ENCODE measurements at places on chromosomes 12 and 14.

- peak; percentile 76 for DNase-seq
Observed at GRCh38 chr14:39426605-39427004, 5.6 kb downstream of the FBXO33 start.

GRCh38 chr12:107058190-107058589, 35.2 kb downstream of the CRY1 start:
- no peak for DNase-seq

GRCh38 chr14:51636109-51636508, 15.6 kb upstream of the FRMD6 start:
- DNase-seq, result no peak

DNA sequence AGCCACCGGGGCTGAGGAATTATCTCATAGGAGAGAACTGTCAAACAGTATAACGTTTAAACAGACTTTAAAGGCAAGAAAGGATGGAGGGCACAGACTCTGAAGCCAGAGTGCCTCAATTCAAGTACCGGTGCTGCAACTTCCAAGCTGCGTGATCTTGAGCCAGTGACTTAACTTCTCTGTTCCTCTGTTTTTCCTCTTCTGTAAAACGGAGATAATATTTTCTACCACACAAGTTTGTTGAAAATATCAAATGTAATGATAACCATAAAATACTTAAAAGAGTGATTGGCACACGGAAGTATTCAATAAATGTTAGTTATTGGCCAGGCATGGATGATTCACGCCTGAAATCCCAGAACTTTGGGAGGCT, 18.2 kb downstream of the BATF start:
- no peak for DNase-seq

GRCh38 chr12:79020106-79020505, 155.5 kb downstream of the SYT1 start:
- DNase-seq, result peak; percentile 16

DNA sequence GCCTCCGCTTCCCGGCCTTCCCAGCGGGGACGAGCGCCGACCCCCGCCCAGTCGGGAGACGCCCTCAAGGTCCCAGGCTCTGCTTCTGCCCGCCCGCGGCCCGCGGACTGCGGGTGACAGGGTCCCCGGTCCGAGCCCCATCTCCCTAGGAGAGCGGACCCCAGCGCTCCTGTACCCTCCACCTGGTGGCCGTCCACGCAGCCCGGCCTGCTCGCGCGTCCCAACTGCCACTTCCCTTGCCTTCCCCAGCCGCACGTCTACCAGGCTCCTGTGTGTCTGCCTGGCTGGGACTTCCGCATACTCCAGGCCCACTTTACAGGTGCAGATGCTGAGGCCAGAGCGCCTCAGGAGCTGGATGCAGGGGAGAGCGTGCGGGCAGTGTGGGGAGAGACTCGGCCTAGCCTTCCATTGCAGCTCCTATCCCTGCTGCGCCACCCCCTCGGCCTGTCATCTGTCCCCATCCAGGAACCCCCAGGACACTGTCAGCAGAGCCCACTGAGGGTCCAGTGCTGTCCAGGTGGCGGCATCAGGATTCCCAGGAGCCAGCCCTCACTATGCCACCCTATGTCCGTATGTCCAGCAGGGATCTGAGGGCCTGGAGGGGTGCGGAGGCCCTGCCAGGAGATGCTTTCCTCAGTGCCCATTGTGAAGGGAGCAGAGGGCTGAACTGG, 8.0 kb upstream of the ANKRD9 start:
- DNase-seq, result no peak

GRCh38 chr12:41905073-41905758, 239.5 kb downstream of the GXYLT1 start:
- DNase-seq, result peak; percentile 26

DNA sequence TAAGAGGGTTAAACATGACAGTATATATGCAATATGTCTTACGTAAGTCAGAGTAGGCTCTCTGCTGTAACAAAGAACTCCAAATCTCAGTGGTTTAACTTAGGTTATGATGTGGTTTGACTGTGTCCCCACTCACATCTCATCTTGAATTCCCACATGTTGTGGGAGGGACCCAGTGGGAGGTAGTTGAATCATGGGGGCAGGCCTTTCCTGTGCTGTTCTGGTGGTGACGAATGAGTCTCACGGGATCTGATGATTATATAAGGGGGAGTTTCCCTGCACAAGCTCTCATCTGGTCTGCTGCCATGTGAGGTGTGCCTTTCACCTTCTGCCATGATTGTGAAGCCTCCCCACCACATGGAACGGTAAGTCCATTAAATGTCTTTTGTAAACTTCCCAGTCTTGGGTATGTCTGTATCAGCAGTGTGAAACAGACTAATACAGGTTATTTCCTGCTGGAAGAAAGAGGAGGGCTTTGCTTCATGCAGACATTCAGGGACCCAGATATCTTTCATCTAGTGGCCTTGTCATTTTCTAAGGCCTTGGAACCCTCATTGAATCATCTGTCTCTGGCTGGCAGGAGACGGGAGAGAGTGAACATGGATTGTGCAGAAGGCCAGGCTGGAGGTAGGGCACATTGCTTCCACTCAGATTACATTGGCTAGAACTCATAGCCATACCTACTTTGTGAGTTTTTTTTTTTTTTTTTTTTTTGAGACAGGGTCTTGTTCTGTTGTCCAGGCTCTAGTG, 96.1 kb downstream of the CRADD start:
- DNase-seq, result no peak
